ENCODE measurements at places on chromosomes 11 and 22.

DNA sequence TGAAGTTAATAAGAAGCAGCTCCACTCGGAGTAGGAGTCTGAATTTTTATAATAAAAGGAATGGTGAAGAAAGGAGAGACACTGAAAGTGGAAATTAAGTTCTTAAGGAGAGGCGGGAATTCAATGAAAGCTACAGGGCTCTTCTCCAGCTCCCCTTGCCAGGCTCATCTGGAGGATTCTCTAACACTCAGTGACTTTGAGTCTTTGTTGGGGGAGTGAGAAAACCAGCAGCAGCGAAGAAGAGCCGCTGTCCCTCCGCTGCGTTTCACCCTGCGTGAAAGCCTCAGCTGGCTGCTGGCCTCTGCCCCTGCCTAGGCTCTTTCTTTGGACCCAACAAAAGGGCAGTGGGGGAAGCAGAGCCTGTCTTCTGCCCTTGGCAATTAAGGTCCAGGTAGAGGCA, 113.0 kb downstream of the NTM start:
- DNase-seq = no peak

DNA sequence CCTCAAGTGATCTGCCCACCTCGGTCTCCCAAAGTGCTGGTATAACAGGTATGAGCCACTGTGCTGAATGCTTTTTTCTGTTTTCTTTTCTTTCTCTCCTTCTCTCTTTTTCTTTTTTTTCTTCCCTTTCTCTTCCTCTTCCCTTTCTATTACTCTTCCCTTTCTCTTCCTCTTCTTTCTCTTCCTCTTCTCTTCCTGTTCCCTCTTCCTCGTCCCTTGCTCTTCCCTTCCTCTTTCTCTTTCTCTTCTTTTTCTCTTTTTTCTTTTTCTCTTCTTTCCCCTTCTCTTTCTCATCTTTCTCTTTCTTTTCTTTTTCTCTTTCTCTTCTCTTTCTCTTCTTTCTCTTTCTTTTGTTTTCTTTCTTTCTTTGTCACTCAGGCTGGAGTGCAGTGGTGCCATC, 1.2 kb downstream of the OOSP1 start:
- DNase-seq = no peak

GRCh38 chr22:30523646-30524489, 18.4 kb upstream of the SEC14L4 start:
- peak; percentile 5 for DNase-seq

DNA sequence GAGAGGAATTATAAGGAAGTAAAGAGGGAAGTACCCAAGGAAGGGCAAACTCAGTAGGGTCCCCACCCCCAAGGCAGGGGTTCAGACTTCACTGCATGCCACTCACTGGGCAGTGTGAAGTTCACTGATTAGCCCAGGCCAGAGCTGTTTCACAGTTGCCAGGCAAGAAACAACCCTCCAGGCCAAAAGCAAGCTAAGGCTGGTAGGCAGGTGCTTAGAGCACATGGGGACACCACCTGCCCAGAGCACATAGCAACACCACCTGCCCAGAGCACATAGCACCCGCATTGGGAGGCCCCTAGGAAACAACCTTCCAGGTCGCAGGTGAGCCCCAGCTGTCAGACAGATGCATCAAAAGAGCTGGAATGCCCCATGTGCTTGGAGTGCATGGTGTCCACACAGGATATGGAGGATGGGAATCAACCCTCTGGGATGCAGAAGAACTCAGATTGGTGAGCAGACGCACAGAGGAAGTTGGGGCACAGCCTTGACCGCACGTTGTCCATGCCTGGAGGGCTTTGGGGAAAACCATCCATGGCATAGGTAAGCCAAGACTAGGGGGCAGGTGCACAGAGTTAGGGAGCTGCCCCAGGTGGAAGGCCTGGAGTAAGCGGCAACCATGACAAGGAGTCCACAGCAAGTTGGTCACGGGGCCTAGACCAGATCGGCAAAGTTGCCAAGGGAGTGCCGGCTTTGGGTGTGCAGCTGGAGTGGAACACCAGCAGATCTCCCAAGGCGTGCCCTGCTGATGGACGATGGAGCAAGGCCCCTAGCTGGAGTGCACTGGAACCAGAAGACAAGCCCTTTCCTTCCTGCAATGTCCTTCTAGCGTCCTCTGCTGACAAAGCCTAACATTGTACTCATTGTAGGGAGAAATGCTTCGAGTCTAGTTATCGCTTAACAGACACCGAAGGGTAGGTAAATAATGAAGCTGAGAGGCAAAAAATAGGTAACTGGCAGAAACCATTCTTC, 7.8 kb upstream of the TMEM216 start:
- peak; percentile 35 for DNase-seq

- DNase-seq = no peak
Measured at GRCh38 chr11:127598476-127598875, 597.9 kb upstream of the KIRREL3 start.

DNA sequence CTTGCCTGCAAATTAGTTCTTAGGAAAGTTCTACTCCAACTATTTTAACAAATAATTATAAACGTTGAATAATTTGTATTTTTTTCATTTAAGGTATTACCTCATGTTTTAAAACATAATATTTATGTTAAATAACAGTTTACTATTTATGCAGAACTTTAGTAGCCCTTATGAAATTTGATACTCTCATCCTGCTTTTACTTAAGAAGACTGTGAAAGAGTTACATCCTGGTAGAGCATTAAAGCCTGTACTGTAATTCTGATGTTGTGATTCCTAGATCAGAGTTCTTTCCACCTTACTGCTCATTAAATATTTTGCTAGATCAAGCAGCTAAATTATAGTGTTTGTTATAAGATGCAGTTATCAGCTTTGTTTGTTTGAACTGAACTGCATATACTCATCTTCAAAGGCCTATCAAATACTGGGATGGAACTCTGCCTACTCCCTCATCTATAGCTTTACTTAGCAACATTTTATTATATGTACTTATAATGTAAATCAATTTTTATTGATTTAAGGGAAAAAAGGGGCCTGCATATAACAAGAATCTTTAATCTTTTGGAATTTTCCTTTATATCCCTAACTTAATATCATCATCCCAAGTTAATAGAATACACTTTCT, 304.2 kb downstream of the DYNC2H1 start:
- DNase-seq = peak; percentile 50

- DNase-seq = no peak
Measured at GRCh38 chr11:85752890-85753581, 57.9 kb downstream of the SYTL2 start.

DNA sequence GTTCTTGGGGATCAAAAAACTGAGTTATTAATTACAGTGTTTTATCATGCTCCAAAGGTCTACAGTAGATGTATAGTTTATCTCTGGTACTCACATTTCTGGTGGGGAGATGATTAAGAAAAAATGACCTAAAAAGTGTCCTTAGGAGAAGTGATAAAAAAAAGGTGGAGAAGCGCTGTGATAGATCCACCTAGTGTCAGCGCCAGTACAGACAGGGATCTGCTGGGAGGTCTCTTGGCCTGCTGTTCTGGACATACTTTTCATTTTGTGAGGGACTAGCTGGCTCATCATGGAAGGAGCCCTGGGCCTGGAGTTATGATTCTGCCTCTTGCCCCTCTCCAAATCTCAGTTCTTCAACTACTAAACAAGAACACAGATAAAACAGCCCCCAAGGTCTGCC, 2.9 kb downstream of the ELF5 start:
- DNase-seq = no peak

GRCh38 chr22:19045094-19045493, 77.1 kb downstream of the DGCR2 start:
- DNase-seq = no peak

DNA sequence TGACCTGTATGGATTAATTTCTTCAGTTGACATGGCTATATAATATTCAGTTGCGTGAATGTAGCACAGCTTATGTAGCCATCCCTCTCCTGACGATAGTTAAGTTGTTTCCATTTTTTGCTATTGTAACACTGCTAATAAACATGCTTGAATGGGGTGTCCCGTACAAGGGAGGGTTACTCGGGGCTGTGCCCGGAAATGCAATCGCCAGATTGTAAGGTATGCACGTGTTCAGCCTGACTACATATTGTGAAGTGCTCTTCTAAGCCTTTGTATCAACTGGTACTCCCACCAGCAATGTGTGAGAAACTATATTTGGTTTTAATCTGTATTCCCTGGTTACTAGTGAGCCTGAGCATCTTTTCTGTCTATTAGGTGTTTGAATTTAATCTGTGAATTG, 16.1 kb downstream of the ST3GAL4 start:
- no peak for DNase-seq

GRCh38 chr11:133830931-133831907, 14.1 kb downstream of the SPATA19 start:
- no peak for DNase-seq

DNA sequence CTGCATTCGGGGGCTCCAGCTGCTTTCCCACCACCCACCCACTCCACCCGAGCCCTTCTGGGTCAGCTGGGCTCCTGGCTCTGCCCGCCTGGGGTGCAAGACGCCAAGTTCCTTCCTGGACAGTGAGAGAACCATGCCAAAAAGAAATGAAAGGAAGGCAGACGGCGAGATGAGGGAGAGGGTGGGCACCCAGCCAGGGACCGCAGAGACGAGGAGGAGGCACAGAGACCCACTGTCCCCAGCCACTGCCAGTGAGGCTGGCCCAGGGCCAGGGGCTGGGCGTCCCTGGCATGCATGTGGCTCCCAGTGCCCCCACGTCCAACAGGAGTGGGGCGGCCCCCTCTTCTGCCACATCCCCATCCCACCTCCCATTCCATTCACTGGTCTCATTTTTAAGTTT, 10.8 kb upstream of the CD81 start:
- no peak for DNase-seq

DNA sequence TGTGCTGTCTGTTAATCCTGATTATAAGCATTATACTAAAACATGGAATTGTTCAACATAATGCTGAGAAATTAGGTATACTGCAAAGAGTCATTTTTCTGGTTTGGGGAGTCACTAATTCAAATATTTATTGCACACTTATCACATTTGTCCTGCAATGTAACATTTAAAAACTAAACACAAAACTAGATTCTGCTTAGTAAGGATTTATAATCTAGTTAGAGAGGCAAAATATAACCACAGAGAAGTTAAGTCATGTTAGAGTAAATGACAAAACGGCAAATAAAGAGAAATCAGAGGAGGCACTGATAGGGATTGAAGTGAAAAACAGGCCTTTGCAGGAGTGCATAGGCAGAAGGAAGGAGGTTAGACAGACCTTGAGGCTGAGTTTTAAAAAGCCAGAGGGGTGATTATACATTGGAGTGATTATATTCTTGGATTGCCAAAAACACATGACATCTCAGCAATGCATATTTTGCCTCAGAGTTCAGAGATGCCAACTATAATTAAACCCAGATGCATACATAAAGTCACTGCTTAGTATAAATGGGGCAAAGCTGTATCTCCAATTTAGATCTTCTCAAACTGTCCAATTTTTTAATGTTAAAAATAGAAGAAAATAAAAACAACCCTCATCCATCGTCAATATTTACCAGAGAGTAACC, 49.7 kb downstream of the CCDC34 start:
- no peak for DNase-seq

GRCh38 chr11:128694618-128695481, 978 bp downstream of the FLI1 start:
- DNase-seq = peak; percentile 42

- DNase-seq = no peak
Measured at GRCh38 chr11:75000975-75001354, 12.2 kb downstream of the NEU3 start.

DNA sequence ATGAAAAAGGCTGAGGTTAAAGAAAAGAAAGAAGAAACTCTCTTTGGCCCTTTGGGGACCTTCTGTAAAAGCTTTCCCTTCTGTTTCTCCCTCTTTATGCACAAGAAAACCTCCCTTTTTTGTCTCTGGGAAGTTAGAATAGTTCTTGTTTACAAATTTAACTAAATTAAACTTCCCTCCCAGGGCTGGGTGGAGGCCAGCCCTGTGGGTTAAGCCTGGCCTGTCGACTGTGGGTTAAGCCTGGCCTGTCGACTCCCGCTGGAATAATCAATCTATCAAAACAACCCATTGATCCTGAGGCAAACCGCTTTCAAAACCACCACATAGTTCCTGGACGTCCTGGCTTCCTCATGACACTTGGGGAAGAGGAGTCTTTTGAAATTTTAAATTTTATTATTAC, 1.2 kb upstream of the DRG1 start:
- peak; percentile 14 for DNase-seq

DNA sequence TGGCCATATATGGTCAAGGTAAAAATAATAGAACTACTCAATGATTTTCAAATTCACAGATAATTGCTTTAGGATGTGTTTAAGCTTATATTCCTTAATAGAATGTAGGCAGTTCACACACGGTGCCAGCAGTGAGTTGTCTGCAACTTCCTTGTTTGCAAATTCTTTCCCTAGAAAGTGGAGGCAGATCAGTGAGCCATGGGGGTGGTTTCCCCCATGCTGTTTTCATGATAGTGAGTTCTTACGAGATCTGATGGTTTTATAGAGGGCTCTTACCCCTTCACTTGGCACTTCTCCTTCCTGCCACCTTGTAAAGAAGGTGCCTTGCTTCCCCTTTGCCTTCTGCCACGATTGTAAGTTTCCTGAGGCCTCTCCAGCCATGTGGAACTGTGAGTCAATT, 111.8 kb upstream of the LMO1 start:
- no peak for DNase-seq

GRCh38 chr11:20363149-20363499, 390 bp upstream of the HTATIP2 start:
- DNase-seq = no peak

- no peak for DNase-seq
Measured at GRCh38 chr22:46287873-46288751, 8.6 kb upstream of the GTSE1 start.

- DNase-seq = no peak
Measured at GRCh38 chr11:36093548-36093947, 149.7 kb downstream of the LDLRAD3 start.

DNA sequence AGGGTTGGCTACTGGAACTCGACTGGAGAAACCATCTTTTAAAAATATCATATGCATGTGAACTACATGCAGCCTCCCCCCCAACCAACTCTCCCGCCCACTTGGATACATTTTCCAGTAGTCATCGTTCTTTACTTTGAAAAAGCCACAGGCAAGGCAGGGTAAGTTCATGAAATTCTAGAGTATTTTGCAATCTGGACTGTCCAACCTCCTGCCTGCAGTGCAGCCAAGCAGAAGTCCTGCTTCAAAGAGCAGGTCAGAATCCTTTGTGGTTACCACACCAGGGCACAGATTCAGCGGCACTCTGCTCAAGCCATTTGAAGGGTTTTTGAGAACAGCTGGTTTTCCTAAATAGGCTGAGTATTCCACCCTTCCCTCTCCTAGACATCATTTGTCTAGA, 12.1 kb downstream of the ELF5 start:
- peak; percentile 94 for DNase-seq

DNA sequence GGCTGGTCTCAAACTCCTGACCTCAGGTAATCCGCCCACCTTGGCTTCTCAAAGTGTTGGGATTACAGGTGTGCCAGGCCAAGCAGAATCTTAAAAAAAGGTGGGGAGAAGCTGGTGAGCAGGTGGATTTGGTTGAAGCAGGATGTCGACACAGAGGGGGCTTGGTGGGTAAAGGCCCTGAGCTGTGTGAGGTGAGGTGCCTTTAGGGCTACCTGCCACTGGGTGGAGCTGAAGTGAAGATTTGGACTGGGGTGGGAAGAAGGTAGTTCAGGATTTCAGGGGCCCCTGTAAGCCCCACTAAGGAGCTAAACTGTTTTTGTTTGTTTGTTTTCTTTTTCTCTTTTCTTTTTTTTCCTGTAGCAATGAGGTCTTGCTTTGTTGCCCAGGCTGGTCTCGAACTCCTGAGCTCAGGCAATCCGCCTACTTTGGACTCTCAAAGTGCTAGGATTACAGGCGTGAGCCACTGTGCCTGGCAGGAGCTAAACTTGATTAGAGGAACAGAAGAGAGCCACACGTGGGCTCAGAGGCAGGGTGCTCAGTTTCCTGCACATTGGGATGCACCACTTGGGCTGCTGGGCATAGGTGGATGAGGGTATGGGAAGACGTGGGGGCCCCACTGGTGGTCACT, 6.0 kb downstream of the P2RX6 start:
- DNase-seq = no peak

GRCh38 chr11:11420899-11421285, 67.8 kb upstream of the CSNK2A3 start:
- DNase-seq = no peak
